Activated T-helper 1 cell treated with anti-CD3 and anti-CD28 coated beads, Interleukin-12 subunit alpha, Interleukin-12 subunit beta, Interleukin-2, Interleukin-4 antibody, amounts not matched to agents 30 ng/mL and 10 ng/mL and 1 ng/mL, durations not matched to agents 14 hours and 24 hours and 36 hours (primary cell): ENCODE measurements at places on chromosomes 16 and 17. TPM values are rescaled to one million over a fixed set of nuclear protein-coding genes. Genes with fewer than 3 reads are reported as not detected.

GRCh38 chr17:31415004-31415454 lies 23.6 kb downstream of the RAB11FIP4 start:
- DNase-seq = no peak

DNA sequence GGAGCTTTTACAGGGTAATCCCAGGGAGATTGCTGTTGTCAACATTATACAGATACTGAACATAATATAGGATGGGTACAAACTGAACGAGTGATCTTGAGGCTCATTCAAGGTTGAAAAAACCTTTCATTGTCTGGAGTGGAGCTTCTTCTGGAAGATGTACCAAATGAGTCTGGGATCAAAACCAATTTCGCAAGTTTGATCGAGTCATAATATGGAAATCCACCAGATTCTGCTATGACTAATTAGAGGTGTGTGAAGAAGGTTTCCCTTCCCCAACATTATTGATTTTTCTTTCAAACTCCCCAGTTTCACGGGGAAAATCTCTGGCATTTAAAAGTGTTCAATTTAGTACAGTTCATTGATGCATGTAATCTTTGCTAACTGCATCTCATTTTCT lies 324.1 kb downstream of the ZFHX3 start:
- DNase-seq = no peak

- DNase-seq = no peak
Measured at GRCh38 chr17:81923302-81924260, 4.0 kb downstream of the MAFG start.

DNA sequence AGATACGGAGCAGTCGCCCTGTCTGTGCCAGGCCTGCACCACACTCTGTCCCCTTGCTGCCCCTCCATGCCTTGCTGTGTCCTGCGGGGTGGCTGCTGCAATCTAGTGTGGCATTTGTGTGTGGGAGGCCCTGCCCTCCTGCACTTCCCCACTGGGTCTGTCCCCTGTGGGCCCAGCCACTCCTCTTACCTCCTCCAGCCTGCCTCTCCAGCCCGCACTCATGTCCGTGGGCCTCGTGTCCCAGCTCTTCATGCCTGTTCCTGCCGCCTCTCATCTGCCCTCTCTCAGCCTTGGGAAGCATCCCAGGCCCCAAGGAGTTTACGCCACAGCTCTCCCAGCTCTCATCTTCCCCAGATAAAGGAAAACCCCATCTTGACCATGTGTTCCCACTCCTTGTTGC lies 26.6 kb downstream of the CRAMP1 start:
- DNase-seq = no peak

GRCh38 chr17:62880120-62880519 lies 72.0 kb upstream of the MARCHF10 start:
- DNase-seq = no peak

DNA sequence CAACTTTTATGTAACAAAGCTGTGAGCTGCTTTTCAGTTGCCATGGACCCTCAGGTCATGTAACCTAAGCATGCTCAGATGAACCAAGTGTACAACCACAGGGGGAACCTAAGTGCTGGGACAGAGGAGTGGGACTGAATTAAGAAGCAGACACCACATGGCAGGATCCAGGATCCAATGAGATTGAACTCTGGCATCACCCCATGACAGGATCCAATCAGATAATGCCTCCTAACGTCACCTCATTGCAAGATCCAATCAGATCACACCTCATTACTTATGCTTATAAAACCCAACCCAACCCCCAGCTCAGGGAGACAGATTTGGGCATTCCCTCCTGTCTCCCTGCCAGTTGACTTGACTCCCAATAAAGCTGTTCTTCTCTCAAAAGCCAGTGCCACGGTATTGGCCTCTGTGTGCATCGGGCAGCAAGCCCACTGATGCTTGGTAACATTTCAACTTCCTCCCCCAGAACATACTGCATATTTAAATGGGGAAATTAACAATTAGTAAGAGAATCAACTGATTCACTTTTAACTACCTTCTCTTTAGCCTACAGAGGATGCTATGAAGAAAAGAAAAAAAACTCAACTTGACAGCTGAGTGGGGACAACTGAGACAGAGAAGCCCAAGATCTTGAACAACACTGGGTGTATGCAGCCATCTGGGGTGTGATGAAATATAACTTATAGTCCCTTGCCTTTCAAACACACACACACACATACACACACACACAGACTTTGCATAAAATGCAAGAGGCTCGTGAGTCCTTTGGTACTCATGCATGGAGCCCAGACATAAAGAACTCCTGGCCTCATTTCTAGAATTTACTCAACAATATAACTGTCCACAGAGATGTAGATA lies 148.4 kb downstream of the SLC39A11 start:
- no peak for DNase-seq

PCTP gene
- total RNA-seq = 7.7 and 8.4 TPM in 2 replicates

PLLP gene
- 0.26 TPM in 1 of 2 replicates, not detected in the other for total RNA-seq
